CD4-positive, alpha-beta T cell treated with Interleukin-10 for 1 hour (primary cell): ENCODE measurements at places on chromosomes 13 and 19.
A peak's percentile ranks its signal among the peaks of the same experiment; 100 is the strongest.

DNA sequence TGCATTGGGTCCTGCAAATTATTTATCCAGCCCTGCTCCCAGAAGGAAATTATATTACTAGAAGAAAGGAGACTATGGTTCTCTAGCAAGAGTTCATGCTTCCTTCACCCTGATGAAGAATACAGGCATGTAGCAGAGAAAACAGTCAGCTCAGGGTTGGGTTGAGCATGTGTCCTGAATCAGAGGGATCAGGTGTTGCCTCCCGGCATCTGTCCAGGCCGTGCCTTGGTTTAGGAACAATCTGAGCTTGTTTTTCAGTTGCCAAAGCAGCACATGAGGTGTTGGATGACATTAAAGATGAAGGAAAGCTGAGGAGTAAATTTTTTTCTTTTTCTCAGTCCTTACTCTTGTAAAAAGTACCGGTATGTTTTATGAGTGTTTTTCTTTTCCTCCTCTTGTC, 62.0 kb downstream of the KL start:
- DNase-seq: no peak

DNA sequence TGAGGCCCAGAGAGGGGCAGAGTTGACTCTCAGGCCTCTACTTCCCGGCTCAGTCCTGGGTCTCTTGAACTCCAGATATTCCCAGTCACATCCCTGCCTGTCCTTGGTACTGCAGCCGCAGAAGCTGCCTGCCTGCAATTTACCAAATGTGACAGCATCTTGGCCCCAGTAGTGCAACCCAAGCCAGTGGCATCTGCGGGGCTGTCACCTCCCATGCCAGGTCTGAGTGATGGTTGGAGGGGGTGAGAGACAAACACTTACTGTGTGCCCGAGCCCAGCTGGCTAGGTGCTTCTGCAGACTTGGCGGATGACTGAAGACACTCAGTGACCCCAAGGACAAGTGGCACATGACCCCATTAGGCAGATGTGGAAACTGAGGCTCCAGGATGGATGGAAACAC, 18.4 kb downstream of the ZNRF4 start:
- DNase-seq: no peak

DNA sequence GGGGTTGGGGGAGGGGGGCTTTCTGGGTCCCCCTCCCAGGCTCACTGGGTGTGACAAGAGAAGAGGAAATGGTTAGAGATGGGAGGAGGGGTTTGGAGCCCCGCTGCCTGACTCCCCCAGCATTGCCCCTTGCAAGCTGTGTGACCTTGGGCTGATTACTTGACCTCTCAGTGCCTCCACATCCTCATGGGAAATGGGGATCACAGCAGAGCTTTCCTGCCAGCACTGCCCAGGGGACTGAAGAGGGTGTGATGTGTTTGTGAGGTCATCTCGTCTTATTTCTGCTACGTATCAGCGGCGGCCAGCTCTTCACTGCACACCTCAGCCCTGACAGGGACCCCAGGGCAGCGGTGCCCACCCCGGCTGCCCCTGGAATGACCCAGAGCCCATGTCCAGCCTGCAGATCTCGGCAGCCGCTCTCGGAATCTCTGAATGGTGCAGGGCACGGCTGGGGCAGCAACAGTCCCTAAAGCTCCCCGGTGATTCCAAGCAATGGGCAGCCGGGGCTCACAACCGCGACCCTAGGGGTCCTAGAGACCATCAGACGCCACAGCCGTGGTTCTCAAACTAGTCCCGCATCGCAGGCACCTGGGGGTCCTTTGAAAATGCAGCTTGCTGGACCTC, 8.4 kb downstream of the PNMA8B start:
- no peak for DNase-seq

DNA sequence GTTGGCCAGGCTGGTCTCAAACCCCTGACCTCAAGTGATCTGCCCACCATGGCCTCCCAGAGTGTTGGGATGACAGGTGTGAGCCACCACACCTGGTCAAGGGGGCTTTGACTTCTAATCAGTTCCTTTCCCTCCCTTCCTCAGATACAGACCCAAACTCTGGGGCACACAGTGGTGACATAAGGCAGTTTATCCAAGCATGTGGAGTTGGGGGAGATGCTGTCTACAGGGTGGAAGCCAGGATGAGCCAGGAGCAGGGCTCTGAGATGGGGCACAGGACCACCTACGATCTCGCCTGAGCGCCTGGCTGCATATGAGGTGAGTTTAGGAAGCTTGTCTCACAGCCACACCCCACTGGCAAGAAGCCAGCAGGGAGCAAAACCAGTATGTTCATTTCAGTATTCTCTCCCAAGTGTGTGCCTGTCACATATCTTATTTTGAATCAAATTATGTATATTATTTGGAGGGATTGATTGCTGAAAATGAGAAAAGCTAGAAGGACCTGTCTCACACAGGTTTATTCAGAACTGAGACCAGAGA, 67.7 kb downstream of the KCTD15 start:
- DNase-seq: no peak

DNA sequence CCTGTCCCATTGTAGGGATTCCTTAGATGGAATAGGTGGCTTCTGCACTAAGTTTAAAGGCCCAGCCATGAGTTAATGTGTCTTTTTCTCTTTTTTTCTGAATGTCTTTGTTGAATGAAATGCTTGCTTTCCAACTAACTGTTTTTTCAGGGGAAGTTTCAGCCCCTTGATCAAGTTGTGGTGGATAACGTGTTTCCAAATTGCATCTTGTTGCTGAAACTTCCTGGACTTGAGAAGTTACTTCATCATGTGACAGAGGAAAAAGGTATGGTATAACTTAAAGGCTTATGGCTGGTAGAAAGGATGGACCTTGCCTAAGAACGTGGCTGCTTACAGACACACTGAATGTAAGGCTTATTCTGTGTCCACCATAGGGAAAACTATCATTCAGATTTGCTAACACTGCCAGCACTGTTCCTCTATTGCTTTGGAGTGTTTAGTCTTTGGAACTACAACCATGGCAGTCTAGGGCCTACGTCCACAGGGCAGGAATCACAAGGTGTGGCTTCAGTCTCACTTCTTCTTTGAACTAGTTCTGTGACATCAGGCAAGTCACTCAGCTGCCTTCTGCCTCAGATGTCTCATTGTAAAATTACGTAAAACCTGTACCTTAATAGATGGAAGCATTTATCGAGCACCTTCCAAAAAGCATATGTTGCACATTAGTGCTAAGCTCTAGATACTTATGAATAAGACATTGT, 25.3 kb downstream of the RNASEH2B start:
- DNase-seq: no peak

DNA sequence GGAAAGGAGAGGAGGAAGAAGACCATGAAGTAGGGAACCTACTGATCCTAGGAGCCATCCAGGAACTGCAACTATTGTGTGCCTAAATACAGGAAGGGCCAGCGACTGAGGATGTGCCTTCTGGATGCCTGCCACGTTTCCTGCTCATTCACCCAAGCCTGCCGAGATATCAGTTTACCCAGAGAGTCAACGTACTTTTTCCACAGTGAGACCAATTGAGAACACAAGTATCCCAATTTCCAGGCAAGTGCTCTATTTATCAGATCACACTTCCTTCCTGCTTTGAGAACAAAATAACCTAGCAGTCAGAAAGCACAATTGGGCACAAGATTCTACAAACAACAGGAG, 122.4 kb downstream of the AKAP11 start:
- DNase-seq: no peak

GRCh38 chr13:49893591-49893990, 42.5 kb downstream of the SPRYD7 start:
- DNase-seq: no peak

- no peak for DNase-seq
These were observed 172.2 kb downstream of the OLFM4 start for GRCh38 chr13:53200498-53201453.

- no peak for DNase-seq
These were observed 66.0 kb upstream of the DOCK9 start for GRCh38 chr13:99043831-99044231.

- no peak for DNase-seq
These were observed 816 bp downstream of the CCNP start for GRCh38 chr19:40225440-40226305.

DNA sequence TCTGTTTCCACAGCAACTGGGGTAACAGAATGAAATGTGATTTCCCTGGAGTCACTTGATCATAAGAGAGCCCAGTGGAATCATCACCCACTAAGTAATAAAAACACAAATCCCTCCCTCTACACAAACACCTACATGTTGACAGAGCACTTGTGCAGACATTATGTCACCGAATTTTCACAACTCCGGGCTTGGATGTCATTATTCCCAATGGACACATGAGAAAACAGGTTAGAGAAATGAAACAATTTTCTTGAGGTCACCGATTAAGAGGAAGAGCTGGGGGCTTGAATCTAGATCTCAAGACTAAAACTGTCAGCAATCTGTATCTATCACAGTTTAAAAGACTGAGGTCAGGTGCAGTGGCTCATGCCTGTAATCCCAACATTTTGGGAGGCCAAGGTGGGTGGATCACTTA, 3.1 kb downstream of the XRCC1 start:
- DNase-seq: no peak

DNA sequence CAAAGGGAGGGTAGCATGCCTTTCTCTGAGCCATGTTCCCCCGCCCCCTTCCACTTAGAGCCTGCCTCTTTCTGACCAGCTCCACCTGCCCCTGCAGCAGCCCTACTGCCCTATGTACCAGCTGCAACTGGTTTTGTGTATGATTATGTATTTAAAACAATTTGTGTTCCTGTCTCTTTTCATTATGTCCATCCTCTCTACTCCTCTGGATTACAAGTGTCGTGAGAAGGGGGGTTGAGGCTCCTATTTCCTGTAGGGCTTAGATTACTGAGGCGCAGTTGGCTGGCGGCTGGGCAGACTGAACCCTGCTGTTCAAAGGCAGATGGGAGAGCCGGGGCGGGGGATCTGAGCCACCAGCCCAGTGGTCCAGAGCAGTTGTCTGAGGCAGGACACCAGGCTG, 213.3 kb downstream of the KCNRG start:
- no peak for DNase-seq

GRCh38 chr13:73765651-73766384, 368.4 kb downstream of the KLF12 start:
- DNase-seq: peak; percentile 86

DNA sequence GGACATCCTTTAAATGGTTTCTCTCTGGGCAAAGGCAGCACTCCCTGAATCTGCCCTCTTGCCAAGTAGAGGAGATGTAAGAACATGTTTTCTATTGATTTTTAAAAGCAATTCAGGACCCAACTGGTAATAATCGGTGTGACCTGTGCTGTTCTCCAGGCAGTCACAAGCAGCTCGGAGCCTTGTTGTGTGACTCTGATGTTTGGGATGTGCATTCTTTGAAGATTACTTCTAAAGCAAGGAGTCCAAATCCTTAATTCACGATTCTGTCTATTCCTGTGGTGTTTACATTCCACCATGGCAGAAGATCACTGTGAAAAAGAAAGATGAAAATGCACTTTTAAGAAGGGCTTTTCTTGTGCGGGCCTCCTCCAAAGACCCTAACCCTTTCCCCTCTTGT, 122.3 kb upstream of the ZNF536 start:
- no peak for DNase-seq

GRCh38 chr13:22765547-22765946, 415.2 kb upstream of the SGCG start:
- DNase-seq: no peak

- peak; percentile 40 for DNase-seq
These were observed 4.3 kb downstream of the RGCC start for GRCh38 chr13:41461527-41462139.

DNA sequence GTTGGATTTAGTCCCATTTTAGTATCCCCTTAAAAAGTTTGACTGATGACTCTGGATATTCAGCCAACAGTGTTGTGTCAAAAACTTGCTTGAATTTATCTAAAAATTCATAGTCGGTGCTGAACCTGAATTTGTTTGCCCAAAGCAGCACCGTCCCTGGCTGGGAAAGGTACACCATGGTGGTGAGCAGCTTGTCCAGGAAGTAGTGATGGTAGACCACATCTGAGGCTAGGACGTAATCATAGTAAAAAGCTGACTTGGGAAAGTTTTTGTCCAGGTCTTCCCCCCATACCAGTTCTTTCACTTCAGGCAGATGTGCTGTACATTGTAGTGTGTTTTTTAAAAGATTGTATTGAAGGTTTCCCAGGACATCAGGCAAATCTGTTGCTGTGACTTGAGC, 8.8 kb downstream of the METTL21C start:
- DNase-seq: no peak

- peak; percentile 51 for DNase-seq
These were observed 3.7 kb downstream of the PRKACA start for GRCh38 chr19:14113762-14114414.

GRCh38 chr13:100344544-100344943, 244.0 kb downstream of the GGACT start:
- no peak for DNase-seq

GRCh38 chr19:49415102-49415809, 8.0 kb downstream of the PTH2 start:
- DNase-seq: no peak

- DNase-seq: peak; percentile 80
These were observed 4.1 kb downstream of the ARHGEF1 start for GRCh38 chr19:41886761-41887710.

GRCh38 chr13:83019986-83020385, 862.3 kb downstream of the SLITRK1 start:
- no peak for DNase-seq

DNA sequence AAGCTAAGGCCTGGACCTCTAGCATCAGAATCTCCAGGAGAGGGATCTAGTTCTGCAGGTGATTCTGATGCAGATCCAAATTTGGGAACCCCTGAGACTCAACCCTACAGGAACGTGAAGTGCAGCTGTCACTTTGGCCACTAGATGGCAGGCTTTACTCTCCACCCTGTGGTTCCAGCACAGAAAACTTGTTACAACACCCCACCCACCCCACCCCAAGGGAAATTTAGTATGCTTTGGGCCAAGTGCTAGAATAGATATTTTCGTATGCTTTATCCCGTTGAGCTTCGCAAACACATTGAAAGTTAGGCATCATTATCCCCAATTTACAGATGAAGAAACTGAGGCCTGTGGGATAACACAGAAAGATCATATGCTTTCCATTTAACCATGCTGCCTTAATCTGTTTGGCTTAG, 232.0 kb downstream of the B3GLCT start:
- peak; percentile 46 for DNase-seq

DNA sequence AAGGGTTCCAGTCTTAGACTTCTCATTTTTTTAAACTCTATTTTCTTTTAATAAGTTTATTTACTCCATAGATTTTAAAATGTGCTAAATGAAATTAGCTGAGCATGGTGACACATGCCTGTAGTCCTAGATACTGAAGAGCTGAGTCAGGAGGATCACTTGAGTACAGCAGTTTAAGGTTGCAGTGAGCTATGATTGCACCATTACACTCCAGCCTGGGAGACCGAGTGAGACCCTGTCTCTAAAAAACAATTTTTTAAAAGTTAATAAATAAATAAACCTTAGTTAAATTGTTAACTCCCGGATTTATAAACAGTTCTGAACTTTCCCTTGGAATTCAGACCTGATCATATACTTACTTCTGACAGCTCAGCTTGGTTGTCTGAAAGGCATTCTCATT, 32.5 kb downstream of the PCDH20 start:
- DNase-seq: no peak

DNA sequence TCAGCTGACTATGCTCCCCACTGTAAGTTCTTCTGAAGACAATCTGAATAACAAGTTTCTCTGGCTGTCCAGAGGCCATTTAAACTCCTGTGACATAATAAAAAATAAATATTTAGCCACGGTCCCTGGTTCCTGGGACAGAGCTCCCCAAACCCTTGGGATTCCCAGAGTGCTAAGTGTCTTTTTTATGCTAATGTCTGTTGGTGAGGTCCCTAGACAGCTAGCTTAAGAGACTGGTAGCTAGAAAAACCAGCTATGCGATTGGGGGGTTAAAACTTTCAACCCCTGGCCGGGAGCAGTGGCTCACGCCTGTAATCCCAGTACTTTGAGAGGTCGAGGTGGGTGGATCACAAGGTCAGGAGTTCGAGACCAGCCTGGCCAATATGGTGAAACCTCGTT, 5.9 kb downstream of the EPSTI1 start:
- no peak for DNase-seq
